T-cell (primary cell): ENCODE measurements at places on chromosomes 16 and 17. TPM values are rescaled to one million over a fixed set of nuclear protein-coding genes. Genes with fewer than 3 reads are reported as not detected.
A peak's percentile ranks its signal among the peaks of the same experiment; 100 is the strongest.

DNA sequence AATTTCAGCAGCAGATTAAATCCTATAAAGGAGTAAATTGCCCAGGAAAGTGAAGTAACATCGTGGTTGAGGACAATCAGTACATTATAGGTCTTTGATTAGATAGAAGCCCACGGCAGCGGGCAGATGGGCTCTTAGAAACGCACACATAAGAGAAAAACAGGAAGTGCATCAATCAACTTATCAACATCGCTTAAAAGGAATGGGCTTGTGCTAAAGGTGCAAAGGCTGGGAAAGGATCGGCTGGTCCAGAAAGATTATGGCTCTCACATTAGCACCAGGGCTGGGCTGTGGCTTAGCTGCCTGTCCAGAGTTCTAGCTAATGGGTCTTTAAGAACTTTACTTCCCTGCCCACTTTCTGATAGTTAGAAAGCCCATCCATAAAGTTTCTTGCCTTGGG, 292.0 kb upstream of the TNRC6C start:
- no peaks in the 10 kb centered on the region for H3K27me3 ChIP-seq
- H3K36me3 ChIP-seq: no peaks in the 10 kb centered on the region
- H3K27ac ChIP-seq: peak overlapping the region; percentile 86
- H3K4me1 ChIP-seq: peaks cover 22% of the 10 kb centered on the region
- DNase-seq: no peak

DNA sequence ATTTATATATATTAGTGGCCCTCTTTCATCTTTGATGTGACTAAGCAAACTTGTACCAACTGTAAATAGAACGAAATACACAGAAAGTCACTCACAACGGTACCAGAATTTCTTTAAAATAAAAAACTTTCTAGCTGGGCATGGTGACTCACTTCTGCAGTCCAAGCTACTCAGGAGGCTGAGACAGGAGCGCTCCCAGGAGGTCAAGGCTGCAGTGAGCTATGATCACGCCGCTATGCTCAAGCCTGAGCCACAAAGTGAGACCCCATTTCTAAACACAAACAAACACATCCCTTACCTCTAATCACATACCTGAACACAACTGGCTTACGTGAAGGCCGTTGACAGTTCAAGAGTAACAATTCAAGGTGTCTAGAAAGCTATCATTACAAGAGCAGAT, 29.7 kb downstream of the STAT5B start:
- peaks cover 48% of the 10 kb centered on the region for H3K4me1 ChIP-seq
- peak overlapping the region; percentile 1 for H3K4me3 ChIP-seq
- H3K36me3 ChIP-seq: peaks cover 2% of the 10 kb centered on the region
- DNase-seq: no peak

DRC7 gene
- not detected for total RNA-seq

TSNAXIP1 gene
- total RNA-seq: 0.35 TPM
